ENCODE measurements at places on chromosomes 2 and 18. TPM values are rescaled to one million over a fixed set of nuclear protein-coding genes. Genes with fewer than 3 reads are reported as not detected.

DNA sequence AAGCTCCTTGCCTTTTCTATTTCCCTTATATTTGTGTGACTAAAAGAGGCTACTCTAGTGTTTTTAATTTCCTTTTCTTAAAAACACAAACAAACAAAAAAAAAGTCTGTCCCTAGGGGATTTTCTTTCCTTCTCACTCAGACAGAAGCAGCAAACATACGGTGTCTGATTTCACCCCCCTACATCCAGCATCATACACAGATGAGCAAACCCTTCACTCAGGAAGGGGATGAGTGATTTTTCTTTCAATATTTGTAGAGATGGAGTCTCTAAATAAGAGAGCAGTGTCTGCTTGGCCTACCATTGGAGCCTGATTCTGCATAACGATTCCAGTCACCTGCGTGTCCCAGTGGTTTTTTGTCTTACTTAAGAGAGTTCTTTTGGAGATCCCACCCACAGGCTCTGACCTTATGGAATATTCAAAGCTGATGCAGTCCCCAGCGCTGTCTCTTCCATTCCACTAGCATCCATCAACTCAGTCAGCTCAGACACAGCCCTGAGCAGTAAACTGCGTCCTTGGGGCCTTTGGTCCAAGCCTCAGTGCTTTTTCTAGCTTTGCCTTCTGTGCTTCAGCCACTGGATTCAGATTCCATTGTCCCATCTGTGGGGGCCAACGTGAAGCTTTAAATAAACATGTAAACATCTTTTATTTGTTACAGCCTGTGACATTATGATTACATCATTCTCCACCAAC is 52.6 kb upstream of the TPO start:
- no peak for DNase-seq

DNA sequence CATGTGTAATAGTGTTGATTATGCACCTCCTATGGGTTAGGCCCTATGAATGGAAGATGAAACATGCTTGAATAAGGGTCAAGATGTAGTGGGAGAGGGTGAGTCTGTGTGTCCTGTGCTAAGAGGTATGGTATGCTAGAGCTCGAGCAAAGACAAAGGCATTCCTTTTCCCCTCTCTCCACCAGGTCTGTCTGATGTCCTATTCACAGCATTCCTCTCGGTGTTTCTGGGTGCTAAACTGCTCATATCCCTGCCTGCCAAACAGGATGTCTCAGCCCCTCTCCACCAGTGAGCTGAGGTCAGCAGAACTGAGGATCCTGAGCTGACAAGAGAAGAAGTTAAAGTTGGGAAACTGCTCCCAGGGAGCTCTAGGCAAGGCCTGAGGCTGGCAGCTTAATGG is 344.9 kb downstream of the TSN start:
- DNase-seq, result no peak

DNA sequence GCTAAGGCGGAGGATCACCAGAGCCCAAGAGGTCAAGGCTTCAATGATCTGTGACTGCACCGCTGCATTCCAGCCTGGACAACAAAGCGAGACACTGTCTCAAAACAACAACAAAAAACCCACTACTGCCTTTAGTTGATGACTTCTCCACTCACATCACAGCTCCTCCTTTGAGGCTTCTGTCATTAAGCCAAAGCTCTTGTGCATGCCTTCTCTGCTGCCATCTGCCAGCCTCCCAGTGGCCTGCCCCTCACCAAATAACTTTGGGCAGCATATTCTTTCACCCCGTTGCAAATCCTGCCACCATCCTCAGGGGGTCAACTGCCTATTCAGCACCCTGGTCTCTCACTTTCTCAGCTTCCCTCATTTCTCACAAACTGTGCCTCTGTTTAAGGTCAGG is 27.5 kb downstream of the OSBPL1A start:
- no peak for DNase-seq

DNA sequence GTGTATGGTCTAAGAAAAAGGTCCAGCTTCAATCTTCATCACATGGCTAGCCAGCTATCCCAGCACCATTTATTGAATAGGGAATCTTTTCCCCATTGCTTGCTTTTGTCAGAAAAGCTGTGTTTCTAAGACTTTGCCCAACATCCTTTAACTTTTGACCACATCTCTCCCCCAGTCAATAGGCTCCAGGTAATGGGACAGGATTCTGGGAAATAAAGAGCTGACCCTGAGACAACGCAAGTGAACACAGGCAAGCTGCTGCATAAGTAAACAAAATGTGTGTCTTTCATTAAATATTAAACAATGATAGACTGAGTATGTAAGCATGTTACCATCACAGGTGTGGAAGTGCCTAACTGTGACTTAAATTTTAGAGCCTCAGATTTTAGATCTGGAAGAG is 23.0 kb downstream of the FAM110C start:
- DNase-seq, result no peak

- no peak for DNase-seq
These were observed 62.6 kb downstream of the ZNF236 start for GRCh38 chr18:76885001-76885400.

DNA sequence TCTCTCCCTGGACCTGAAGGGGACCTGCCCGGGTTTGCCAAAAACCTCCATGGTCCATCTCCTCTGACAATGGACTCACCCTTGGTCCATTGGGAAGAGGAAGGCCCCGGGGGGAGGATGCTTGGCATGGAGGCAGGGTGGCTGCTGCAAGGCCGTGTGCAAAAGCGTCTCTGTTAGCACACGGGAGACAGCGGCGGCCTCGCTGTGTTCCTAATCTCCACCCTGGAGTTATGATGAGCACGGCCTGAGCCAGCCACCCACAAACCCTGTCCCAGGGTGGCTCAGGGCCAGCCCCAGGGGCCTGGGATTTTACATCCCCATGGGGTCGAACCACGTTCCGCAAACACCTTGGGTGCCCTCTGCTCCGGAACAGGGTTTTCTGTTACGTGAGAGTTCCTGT is 35.8 kb downstream of the AQP12A start:
- no peak for DNase-seq

The DCTN1 gene
- 143 TPM for polyA plus RNA-seq

The TMEM247 gene
- not detected for polyA plus RNA-seq

The MC5R gene
- polyA plus RNA-seq, result 0.17 TPM

Measured in right renal cortex interstitium (tissue), 3 donors.